Stromal cell of bone marrow (primary cell): ENCODE measurements at places on chromosomes 2 and 18.

DNA sequence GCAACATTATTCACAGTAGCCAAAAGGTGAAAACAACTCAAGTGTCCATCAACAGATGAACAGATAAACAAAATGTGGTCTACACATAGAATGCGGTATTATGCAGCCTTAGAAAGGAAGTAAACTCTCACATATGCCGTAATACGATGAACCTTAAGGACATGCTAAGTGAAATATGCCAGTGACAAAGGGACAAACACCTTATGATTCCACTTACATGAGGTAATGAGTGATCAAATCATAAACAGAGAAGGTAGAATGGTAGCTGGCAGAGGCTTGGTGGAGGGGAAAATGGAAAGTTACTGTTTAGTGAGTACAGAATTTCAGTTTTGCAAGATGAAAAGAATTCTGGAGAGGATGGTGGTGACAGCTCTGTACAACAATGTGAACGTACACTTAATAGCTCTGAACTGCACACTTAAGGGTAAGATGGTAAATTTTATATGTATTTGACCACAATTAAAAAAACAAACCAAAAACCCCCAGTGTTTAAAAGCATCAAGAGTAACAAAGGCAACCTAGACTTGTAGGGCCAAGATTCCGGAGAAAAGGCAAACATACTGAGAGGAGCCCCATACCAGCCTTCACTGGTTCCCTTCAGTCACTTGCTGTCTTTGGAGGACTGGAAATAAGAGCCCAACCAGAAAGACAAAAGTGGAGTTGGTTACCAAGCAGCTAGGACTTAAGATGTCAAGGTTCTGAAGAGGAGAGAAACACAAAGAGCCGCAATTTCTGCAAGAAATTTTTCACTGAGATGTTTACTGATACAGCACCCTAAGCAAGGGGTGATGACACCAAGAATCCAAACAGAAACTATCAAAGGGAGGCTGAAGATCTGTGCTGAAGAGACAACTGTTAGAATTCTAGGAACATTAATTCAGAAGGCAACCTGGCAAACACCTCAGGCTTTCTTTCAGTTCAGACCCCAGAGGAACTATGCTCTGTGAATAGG lies 61.3 kb downstream of the CUL3 start:
- DNase-seq: no peak

GRCh38 chr2:172878260-172878659 lies 142.6 kb downstream of the RAPGEF4 start:
- DNase-seq: no peak

DNA sequence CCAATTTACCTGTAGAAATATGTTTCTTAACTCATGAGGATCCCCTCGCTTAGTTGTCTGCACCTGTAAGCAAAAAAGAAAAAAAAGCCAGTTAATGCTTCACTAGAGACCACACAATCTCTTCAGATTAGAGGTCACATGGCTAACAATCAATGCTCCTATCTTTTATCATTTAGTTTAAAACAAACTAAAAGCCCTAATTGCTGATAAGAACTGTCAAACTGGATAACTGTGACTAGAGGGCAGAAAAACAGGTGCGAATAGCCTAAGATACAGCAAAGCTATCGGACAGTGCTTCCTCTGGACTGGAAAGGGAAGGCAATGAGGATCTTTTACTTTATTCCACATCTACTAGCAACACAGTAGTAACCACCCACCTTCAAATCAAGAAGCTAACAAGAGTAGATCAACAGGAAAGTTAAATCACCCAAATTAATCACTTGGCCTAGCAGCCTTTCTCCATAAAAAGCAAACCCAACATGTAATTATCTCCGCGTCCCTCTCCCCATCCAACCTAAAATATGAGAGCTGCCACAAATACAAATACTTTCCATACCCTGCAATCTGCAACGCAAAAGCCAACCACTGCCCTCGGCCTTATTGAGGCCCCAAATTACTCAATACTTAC lies 734 bp downstream of the SLC25A12 start:
- no peak for DNase-seq

- DNase-seq: no peak
These were observed 259.0 kb downstream of the AFF3 start for GRCh38 chr2:99883358-99883757.

DNA sequence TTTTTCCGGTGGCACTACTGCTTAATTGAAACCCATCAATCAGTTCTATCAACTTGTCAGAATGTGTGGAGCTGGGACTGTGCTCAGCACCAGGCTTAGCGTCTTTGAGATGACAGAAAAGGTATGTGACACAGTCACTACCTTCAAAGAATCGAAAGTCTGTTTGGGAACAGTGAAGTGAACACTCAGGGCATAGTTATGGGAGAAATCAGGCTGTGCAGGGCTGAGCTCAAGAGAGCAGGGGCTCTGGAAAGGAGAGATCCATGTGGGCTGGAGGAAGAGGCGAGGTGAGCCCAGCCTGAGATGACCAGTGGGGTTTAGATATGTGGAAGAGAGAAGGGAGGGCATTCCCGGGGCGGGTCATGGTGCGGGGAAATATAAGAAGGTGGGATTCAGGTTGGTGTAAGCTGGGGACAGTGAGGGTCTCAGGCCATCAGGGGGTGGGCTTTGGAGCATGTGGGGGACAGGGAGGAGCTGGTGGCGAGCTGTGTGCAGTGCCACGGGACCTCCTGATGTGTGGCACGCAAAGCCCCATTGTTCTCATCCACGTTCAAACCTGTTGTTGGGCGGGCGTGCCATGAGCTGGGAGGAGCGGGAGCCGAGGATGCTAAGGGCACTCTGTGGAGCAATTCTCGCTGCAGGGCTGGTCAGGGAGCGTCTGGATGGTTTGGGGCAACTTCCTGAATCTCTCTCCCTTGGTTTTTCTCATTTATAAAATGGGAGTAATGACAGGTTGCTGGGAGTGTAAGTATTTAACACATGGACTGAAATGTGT lies 72.5 kb downstream of the VAPA start:
- DNase-seq: no peak

DNA sequence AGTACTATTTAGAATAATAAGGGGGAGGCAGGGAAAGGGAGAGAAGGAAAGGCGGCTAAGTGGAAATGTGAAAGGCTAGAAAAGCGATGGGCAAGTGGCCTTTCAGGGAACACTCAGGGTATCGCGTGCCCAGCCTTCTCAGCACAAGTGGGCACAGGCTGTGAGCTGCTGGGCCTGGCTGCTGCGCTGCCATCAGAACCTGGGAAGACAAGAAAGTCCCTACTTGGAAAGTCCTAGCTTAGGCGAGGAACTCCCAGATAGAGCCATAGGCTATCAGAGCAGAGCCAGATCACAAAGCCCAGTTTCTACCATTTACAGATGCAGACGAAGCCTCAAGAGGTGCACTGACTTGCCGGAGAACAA lies 9.8 kb upstream of the FZD7 start:
- no peak for DNase-seq

DNA sequence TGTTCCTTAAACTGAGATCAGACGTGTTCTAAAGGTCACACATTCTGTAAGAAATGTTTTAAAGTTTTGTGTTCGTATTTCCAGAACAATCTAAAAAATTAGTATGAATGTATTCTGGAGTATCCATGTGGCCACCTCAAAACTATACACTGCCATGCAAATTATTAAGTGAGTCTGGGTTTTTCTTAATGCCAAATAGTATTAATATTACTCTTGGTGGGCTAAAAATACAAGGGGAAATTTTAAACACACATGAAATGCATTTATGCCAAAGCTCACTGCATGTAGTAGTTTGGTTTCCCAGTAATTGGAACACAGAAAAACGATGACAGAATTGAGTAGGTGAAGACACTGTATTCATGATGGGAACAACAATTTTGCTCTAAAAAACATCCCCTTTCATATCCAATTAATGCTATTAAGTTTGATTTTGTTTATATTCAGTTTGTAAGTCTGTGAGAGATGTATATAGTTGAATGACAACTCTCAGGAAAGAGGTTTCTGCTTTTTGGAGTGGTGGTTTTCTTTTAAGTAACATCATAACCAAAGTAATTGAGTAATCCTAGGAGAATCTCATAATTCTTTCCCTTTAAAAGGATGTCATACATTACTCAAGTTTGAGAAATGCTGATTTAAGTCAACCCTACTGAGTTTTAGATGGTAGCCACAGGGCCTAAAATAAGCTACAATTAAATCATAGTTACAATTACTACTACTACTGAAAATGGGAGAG lies 75.7 kb upstream of the CDCA7 start:
- peak; percentile 10 for DNase-seq

GRCh38 chr2:46845542-46846486 lies 69.8 kb downstream of the MCFD2 start:
- DNase-seq: no peak

- DNase-seq: no peak
These were observed 273.6 kb downstream of the SLC8A1 start for GRCh38 chr2:40178171-40178778.

- no peak for DNase-seq
These were observed 70.6 kb downstream of the VWA3B start for GRCh38 chr2:98157557-98157956.

- no peak for DNase-seq
These were observed 44.4 kb upstream of the MBP start for GRCh38 chr18:77177009-77177408.

GRCh38 chr2:45274250-45274926 lies 265.1 kb upstream of the SIX2 start:
- DNase-seq: no peak

DNA sequence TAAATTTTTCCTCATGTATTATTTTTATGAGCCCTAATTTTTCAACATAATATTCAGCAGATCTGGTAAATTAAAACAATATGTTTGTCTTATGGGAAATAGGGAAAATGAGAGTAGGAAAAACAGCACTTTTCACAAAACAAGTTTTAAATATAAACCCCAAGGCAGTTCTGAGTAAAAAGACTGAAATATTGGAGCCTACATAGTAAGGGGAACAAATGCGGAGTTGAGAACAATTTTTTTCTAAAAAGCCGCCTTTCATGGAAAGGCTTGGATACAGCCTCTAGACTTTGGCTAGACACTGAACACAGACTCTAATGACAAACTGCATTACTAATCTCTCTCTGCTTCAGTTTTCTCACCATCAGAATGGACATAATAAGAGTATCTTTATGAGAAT lies 174.1 kb downstream of the NOL4 start:
- DNase-seq: no peak

DNA sequence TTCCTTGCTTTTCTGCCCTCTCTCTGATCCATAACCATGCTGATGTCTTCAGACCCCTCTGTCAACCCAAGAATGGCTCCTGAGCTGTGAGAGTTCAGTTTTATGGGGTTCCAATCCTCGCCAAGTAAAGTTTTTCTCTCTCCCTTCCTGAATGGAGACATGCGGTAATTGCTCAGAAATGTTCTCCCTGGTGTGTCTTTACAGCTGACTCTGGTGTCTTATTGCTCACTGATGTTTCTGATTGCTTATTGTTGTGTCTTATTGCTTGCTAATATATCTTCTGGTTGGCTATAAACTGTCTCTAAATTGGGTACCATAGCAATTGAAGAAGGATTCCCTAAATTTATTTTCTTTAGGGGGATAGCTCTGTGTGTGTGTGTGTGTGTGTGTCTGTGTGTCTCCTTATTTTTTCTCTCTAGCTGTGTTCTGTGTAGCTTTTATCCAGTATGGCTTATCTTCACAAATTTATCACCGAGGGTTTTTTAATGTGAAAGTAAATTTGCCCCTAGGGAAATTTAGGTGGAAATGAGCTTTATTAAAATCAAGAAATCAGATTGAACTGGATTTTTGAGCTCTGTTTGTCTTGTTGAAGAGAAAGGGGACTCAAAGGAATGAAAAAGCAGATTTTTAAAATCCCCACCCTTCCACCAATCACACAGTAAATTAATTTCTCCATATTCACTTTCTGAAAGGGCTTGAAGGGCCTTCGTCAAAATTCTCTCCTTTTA lies 19.5 kb downstream of the MGAT5 start:
- DNase-seq: no peak

DNA sequence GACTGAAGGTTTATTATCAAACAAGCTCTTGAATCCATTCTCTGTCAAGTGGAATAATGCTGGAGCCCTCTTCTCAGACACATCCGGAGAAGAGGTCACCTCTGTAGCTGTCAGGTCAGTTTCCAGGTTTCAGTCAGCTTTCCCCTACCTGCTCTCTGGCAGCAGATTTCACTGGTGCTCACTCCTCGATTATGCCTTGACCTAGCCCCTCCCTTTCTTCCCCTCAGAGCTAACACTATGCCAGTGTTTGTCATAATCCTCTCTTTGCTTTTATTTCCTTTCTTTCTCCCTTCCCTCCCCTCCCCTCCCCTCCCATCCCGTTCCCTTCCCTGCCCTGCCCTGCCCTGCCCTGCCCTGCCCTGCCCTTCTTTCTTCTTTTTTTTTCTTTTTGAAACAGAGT lies 22.5 kb upstream of the PLEKHM3 start:
- DNase-seq: no peak

- DNase-seq: peak; percentile 60
These were observed 72.8 kb upstream of the TAF1B start for GRCh38 chr2:9770308-9771100.
